ENCODE measurements at places on chromosomes 3 and 15. TPM values are rescaled to one million over a fixed set of nuclear protein-coding genes. Genes with fewer than 3 reads are reported as not detected.

The CLRN1 gene
- total RNA-seq = not detected

The MELTF gene
- total RNA-seq = 60.8 TPM

The ANKRD63 gene
- 0.40 TPM for total RNA-seq

The LRTM1 gene
- not detected for total RNA-seq

The BSN gene
- total RNA-seq = 0.16 TPM

The TMEM158 gene
- 10.1 TPM for total RNA-seq

The MPI gene
- total RNA-seq = 33.9 TPM

The SPTSSB gene
- not detected for total RNA-seq

The CACNA2D3 gene
- total RNA-seq = 0.15 TPM

The EFHB gene
- total RNA-seq = 1.5 TPM

The MEX3B gene
- total RNA-seq = 4.0 TPM

The IQCF5 gene
- total RNA-seq = not detected

The PLA1A gene
- total RNA-seq = 0.25 TPM

The CAMK1 gene
- total RNA-seq = 16.1 TPM

The ST8SIA2 gene
- total RNA-seq = 0.48 TPM

The CRELD1 gene
- total RNA-seq = 11.8 TPM

The LYZL4 gene
- total RNA-seq = not detected
